ENCODE measurements at places on chromosomes 12 and 14.

- DNase-seq = no peak
Observed at GRCh38 chr14:54585214-54585613, 18.3 kb downstream of the SAMD4A start.

DNA sequence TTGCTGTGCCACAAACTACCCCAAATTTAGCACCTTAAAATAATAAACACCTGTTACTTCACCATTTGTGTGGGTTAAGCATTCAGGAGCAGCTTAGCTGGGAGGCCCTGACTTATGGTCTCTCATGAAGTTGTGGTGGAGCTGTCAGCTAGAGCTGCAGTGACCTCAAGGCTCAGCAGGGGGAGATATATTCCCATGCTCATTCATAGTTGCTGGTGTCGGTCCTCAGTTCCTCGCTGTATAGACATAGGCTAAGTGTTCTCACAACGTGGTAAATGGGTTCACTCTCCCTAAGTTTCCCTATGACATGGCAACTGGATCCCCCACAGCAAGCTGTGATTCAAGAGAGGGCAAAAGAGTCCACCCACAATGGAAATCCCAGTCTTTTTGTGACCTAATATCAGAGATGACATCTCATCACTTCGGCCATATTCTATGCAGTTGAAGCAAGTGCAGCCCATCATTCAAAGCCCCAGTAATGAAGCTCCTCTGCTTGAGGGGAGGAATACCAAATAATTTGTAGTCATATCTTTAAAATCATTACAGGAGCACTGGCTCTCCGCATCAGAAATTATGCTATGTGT, 41.1 kb downstream of the PRB3 start:
- peak; percentile 64 for DNase-seq

DNA sequence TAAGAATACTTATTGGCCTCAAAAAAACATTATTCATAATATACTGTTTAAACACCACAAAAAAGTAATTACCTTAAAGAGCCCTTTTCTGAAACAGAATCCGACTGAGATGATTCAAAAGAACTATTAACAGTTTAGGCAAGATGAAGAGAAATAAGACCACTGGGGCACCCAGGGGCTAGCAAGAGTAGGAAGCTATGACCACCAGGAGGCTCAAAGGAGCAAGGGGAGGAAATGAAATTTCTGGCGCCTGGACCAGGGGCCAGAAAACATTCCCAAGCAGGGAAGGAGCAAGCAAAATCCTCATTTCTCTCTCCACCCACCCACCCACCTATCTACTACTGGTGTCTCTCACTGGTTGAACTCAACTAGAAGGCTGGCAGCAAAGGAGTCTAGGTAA, 6.3 kb upstream of the DCAF4 start:
- no peak for DNase-seq

DNA sequence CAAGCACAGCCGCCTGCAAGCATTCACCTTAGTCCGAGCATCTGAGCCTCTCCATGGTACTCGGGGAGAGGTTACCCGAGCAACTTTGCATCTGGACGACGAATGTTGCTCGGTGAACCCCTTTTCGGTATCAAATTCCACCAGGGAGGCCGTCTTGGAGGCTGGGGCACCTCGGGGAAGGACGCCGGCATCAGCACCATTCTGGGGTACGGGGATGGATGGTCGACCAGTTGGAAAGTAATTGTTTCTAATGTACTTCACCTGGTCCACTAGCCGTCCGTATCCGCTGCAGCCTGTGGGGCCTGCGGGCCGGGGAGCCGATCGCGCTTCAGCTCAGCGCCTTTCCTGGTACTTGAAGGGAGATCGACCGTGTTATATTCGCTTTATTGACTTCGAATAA, 161.7 kb upstream of the RTL1 start:
- DNase-seq = no peak

GRCh38 chr12:43736927-43737440, 21.6 kb downstream of the PUS7L start:
- DNase-seq = no peak

DNA sequence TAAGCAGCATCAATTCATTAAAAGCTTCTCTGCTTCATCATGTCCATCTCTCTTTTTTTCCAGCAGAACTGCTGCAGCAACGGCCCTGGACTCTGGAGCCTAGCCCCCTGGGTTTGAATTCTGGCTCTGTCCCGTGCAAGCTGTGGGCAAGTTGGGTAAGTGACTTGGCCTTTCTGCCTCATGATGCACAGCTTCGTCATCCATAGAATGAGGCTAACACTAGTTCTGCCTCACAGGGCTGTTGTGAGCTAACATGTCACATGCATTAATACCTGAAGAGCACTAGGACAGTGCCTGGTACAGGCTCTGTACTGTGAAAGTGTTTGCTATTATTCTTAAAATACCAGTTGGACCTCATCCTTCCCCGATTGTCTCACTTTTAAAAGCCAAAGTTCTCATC, 4.2 kb downstream of the KRT82 start:
- no peak for DNase-seq

DNA sequence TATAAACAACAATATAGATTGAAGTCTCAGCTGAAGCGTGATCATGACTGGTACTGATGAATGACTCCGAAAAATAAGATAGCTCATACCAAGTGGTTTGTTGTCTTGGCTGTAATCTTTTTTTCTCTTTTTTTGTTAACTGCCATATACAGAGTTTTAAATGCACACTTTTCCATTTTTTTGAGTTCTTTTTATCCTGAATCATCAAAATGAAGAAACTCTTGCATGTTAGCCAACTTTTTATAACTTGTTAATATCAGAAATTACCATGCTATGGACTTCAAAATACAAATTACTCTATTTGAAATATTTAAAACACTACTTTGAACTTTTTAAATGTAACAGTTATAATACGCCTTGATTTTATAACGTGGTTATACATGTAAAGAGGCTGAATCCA, 10.1 kb upstream of the KCNMB4 start:
- no peak for DNase-seq

DNA sequence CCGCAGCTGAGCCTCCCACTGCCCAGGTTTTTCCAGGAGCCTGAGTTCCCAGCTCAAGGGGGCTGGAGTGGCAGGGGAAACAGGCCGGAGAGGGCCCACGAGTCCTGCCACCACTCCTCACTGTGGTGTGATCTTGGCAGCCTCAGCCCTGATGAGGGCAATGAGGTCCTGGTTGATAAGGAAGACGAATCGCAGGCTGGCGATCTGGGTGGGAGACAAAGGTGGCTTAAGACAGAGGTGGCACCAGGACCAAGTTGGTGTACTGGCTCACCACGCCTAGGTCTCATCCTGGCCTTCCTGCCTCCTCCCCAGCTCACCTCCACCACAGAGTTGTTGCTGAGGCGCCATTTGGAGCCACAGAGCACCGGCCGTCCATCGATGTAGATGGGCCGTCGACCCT, 9.4 kb downstream of the MCRS1 start:
- DNase-seq = no peak

DNA sequence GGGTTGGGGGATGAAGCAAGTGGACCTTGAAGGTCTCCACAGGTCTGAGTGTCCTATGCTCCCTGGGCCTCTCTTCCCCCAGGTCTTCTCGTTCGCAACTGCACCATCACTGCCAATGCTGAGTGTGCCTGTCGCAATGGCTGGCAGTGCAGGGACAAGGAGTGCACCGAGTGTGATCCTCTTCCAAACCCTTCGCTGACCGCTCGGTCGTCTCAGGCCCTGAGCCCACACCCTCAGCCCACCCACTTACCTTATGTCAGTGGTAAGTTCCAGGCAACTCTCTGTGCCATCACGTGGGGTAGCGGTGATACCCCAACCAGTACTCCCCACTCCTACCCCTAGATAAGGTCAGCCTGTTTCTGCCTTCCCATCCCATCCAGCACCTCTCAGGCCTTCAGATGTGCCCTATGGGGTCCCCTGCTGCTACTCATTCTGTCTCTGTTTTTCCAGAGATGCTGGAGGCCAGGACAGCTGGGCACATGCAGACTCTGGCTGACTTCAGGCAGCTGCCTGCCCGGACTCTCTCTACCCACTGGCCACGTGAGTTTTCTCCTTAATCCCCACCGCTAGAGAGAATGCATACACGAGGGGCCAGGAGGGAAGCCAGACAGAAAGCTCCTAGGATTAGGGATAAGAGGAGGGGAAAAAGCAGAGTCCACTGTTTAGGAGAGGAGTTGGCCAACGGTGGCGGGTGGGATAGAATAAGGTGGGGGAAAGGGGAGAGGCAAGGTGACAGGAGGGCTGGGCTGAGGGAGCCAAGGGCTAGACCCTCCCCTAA, 1.6 kb upstream of the TAPBPL start:
- DNase-seq = peak; percentile 44

DNA sequence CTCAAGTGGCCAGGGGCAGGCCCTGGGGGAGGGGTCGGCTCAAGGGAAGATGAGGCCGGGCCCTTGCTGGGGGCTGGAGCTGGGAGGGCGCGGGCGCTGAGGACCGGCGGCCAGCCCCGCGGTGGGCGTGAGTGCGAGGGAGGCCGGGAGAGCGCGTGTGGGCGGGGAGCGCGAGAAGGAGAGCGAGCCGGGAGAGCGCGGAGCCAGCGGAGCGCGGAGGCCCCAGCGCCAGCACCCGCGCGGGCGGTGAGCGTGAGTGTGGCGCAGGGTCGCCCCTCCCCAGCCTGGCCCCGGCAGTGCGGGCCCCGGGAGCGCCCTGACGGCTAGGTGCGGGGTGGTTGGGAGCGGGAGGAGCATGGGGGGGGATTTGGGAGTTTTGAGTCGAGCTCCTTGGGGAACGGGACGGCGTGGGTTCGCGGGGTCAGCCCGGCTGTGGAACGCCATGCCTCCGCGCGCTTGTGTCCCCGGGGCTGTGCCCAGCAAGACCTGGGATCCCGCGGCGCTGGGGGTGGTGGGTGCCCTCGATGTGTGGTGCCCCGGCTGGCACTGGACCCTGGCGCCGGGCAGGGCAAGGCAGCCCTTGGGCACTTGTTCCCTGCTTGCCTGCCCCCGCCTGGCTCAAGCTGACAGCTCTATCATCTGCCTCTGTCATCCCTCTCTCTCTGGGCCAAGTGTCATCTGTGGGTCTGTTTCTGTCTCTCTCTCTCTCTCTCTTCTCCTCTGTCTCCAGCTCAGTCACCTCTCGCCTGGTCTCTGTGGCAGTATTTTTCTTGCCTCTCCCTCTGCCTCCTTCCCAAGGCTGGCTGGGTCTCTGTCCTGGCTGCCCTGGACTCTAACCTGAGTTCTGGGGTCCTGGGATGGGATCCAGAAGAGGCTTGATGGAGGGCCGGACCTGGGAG, at the start of gene LBHD2:
Gene LBHD2 (plus strand): TSS at position 190 of the 899 bp plus-strand sequence. CDS start 1,803 bp downstream, outside the sequence.
- no peak for DNase-seq

DNA sequence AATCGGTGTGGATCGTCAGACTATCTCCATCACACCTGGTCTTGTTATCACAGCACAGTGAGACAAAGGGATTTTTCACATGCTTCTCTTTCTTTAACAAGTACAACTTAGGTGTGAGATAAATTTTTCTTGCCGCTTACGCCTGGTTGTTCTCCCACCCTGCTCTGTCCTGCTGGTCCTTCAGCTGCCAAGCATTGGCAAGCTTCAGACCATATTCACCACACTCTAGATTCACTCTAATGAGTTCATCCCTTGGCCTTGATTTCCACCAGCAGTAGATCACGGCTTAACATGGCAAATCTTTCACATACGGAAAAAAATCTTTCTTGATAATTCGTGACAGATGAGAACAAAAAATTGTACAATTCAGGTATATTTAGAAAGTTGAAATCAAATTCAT, 33.5 kb downstream of the RHOJ start:
- no peak for DNase-seq

GRCh38 chr12:90322006-90322405, 613.4 kb upstream of the ATP2B1 start:
- peak; percentile 28 for DNase-seq

- peak; percentile 28 for DNase-seq
Observed at GRCh38 chr12:45343269-45344051, 127.6 kb downstream of the ANO6 start.
